ENCODE measurements at places on chromosomes 13 and 19.

DNA sequence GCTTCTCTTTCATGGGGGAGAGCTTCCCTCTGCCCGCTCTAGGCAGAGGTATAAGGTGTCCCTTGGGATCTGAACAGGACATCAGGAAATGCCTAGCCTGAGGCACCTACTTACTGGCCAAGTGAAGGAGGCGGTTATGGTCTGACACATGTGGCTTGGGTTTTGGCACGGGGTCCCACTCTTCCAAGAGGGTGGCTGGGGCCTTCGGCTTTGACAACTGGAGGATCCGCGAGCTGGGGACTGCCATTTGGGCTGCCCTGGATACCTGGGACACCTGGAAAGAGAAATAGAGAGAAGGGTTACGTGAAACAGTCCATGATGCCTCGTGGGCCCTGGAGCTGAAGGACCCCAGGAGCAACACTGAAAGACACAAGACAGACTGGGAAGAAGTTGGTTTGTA is 22.4 kb upstream of the MIER2 start:
- DNase-seq, result no peak

DNA sequence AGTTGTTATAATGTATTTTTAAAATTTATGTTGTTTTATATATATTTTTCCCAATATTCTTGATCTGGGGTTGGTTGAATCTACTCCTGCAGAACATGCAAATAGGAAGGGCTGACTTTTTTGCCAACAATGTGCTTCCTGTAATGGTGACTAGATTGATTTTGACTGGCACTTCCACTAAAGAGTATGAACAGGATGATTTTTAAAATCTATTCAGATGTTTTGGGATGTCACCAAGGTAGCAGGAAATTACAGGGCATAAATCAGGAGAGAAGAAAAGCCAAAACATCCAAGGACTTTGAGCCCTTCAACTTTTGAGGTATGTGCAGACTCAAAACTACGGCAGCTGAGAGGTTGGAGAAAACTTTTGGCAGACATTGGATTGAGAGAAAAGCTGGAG is 1047.6 kb downstream of the SLITRK5 start:
- DNase-seq, result no peak

- DNase-seq, result peak; percentile 65
Observed at GRCh38 chr19:50500060-50500752, 10.8 kb downstream of the JOSD2 start.

- no peak for DNase-seq
Observed at GRCh38 chr13:79990048-79990447, 350.9 kb downstream of the SPRY2 start.

GRCh38 chr13:80341756-80342370 is 937 bp upstream of the SPRY2 start:
- DNase-seq, result no peak

GRCh38 chr13:46404733-46405100 is 17.7 kb upstream of the RUBCNL start:
- DNase-seq, result no peak

DNA sequence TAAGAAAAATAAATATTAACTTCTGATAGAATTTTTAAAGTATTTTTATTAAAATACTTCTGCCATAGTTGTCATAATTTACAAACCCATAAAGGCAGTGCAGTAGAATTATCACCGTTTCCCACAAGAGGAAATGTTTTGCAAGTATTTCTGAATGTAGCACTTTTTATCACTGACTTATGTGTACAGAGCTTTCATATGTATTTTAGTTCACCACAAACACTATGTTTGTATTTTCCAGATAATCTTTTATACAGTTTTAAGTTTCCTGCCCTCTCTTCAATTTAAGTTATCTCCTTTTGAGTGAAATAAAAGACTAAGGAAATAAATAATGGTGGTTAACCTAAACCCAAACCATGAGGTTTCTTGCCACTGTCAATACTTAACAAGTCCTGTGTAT is 24.2 kb downstream of the MIPEP start:
- no peak for DNase-seq

GRCh38 chr13:40341501-40341900 is 324.9 kb downstream of the FOXO1 start:
- DNase-seq, result no peak

GRCh38 chr13:68023838-68024581 is 793.9 kb upstream of the PCDH9 start:
- DNase-seq, result no peak

- DNase-seq, result peak; percentile 52
Observed at GRCh38 chr19:3034656-3035541, 5.8 kb upstream of the TLE2 start.

DNA sequence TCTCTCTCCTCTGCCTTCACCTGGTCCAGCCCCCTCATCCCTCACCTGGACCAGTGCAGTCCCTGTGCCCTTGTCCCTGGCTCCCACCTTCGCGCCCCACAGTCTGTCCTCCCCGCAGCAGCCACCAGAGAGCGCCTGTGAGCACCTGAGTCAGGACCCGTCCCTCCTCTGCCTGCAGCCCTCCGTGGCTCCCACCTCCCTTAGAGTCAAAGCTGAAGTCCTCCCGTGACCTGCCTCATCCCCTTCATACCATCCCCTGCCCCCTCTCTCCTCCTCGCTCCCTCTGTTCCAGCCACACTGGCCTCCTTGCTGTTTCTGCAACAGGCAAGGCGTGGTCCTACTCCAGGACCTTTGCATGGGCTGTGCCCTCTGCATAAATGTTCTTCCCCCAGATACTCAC is 10.3 kb downstream of the CELF5 start:
- no peak for DNase-seq

DNA sequence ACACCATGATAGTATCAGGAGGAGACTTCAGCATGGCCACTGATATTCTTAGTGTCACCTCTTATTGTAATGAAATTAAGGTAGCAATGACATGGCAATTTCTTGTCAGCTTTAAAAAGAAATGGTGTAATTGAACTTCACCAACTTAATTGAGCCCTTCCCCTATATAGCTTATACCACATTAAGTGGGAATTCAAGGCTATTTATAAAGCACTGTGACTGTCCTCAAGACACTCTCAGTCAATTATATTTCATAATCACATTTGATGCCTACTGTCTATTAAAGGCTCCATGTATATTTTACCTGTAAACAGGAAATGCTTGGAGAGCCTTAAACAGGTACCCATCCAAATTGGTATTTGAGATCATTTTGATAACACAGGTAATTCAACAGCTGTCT is 28.3 kb downstream of the KLF12 start:
- DNase-seq, result no peak

Data from CD8-positive, alpha-beta T cell (primary cell).